ENCODE measurements at places on chromosomes 3 and 15.
A peak's percentile ranks its signal among the peaks of the same experiment; 100 is the strongest.

DNA sequence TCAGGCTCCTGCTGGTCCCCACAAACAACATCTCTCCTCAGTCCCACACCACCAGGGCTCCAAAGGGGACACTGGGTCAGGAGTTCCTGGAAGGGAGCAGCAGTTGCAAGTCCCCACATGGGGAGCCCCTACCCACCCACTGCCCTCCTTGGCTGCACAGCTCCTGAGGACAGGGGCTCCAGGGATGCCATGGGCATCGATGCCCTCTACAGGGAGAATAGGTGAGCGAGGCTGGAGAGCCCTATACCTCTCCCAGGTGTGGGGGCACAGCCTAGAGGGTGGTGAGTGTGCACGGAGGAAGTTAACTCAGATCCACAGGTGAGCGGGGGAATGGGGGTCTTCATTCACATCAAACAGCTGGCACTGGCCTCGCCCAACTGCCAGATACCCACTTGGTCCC lies 141.2 kb upstream of the LINGO1 start:
- DNase-seq: no peak

DNA sequence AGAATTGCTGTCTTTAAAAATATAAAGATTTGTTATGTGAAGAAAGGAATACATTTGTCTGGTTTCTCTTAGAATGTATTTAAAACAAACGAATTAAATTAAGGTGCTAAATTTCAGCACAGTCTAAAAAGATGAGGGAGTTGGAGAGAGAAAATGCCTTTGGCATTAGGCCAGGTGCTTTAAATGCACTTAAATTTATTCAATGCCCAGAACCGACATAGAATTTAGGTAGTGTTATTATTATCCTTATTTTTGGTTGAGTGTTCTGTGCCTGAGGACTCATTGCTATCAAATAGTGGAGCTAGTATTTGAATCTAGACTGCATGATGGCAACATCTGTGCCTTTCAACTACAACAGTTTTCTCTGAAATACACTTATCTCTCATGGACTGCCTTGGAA lies 287.5 kb downstream of the RBMS3 start:
- no peak for DNase-seq

DNA sequence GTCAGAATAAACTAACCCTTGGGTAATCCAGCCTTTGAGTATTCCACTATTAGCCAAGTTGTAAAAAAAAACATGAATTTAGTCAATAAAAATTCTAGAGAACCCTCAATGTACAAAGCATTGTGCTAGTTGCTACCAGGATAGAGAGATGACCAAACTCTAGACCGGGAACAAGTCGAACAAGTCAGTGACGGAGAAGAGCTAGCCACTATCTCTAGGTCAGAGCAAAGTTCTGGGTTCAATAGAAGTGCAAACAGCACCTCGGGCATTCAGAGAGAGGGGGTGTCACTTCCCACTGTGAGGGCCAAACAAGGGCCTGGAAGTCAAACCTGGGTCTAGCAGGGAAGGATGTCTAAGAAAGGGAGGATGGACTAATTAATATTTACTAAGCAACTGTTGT lies 2.3 kb upstream of the ADCY5 start:
- DNase-seq: no peak

DNA sequence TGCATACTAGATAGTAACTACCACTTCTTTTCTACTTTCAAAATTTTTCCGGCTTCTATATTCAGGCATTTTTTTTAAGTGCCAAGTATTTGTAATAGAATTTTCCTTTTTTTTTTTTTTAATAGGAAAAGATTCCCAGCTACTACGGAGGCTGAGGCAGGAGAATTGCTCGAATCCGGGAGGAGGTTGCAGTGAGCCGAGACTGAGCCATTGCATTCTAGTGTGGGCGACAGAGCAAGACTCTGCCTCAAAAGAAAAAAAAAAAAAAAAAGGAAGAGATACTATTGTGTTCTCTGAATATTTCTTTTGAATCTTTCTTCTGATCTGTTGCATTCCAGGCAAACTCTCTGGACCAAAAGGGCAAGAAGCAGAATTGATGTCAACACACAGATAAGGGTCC lies 557.3 kb downstream of the FGF12 start:
- no peak for DNase-seq

DNA sequence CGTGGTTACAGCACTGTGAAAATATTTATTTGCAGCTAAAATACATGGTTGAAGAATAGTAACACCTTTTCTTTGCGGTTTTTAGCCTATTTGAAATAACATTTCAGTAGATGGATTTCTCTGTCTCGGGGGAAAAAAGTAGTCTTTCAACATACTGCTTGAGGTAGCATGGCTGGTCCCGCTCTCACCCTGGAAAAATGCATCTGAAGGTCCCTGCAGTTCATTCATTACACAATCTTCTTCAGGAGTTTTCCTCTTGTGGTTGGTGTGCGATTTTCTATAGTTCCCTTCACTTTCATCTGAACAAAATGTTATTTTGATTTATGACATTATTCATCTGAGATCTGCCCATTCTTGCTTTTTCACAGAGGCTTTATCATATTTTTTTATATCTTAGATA lies 75.9 kb downstream of the STRIT1 start:
- DNase-seq: peak; percentile 96

DNA sequence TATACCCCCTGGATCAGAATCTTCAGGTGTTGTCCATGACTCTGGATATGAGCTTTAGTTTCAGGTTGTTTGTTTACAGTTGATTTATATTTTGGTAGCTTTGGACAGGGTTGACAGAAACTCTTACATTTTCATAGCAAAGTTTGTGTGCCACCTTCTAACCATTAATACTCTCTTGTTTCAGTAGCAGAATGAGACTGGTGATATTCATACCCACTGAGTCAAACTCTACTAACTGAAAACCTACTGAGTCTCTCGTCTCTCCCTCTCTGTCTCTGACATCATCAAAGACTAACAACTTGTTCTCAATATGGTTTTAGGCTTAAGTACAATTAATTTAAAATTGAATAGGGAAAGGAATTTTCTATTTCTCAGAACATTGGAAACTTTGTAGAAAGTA lies 282.3 kb downstream of the CNTN6 start:
- DNase-seq: no peak

DNA sequence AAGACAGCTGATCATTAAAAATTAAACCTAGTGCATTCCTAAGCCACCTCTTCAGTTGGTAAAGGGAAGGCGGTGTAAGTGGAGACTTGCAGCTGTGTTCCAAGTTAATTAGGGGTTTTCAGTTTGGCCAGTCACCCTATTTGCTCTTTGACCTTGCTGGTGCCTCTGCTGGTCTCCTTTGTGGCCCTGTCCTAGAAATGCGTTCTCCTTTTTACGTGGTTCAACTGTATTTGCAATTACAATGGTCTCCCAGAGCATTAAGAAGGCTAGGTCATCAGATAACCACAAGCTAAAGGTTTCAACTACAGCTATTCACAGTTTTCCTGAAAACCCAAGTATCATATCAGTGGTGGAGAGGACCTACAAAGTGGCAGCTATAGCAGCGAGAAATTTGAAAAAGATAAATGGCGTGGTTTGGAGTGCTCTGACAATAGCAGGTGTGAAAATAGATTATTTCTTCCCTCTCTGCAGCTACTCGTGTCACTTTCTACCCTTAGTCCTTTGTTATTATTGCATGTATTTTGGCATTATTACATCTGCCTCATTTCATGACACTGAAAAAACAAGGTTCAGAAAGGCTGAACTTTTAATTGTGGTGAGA lies 203.5 kb upstream of the TBC1D5 start:
- DNase-seq: no peak

DNA sequence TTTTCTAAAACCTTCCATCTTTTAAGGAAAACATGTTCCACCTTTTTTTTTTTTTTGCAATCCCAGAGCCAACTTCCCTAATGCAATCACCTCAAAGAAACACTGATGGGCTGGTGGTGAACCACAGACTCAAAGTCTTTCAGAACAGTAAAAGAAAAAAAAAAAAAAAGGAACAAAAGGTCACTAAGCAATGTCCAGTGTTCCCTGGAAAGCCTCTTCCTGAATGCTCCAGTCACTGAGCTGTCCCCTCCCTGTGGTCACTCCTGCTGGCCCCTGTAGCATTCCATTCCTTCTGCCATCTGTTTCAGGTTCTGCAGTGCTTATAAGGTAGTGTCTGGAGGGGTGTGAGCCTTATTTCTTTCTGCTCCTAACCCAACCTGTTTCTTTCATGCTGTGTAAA lies 53.3 kb downstream of the AAGAB start:
- DNase-seq: peak; percentile 35

DNA sequence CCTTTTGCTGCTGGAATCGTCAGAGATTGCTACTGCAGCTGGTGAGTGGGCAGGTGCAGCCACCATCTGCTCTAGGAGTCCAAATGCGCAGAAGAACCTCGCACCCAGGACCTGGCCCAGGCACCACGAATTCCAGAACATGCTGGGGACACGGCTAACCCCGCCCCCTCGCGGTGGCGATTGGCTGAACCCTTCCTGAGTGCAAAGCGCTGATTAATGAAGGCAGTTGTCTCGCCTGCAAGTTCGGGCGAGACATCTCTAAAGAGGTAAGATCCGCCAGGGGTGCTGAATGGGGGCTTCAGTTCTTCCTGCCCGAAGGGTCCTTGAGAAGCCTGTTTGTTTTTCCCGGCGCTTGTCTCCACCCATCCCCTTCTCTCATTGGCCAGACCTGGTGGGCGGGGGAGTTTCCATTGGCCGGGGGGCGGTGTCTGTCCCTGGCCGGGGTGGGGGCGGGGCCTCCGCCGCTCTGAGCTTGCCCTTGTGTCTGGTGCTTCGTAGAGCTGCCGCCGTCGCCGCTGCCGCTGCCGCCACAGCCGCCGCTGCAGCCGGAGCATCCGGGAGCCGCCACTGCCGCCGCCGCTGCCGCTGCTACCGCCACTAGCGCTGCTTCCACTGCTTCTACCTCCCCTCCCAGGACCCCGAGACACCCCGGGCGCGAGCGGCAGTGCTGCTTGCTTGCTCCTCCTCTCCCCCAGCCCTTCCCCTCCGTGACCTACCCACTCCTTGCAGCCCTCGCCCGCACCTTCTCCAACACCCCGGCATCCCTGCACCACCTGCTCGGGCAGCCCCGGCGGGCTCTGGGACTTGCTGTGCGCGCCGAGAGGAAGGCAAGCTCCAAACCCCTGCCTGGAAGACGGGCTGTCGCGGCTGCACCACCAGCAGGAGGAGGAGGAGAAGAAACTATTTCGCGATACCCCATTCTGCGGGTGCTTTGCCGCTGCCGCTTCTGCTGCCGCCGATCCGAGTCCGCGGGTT lies at the start of gene CADM2:
Gene CADM2 (plus strand): TSS at position 495 of the 975 bp plus-strand sequence.
- peak; percentile 36 for DNase-seq

- no peak for DNase-seq
These were observed 5.2 kb downstream of the CSPG5 start for GRCh38 chr3:47573190-47574172.

DNA sequence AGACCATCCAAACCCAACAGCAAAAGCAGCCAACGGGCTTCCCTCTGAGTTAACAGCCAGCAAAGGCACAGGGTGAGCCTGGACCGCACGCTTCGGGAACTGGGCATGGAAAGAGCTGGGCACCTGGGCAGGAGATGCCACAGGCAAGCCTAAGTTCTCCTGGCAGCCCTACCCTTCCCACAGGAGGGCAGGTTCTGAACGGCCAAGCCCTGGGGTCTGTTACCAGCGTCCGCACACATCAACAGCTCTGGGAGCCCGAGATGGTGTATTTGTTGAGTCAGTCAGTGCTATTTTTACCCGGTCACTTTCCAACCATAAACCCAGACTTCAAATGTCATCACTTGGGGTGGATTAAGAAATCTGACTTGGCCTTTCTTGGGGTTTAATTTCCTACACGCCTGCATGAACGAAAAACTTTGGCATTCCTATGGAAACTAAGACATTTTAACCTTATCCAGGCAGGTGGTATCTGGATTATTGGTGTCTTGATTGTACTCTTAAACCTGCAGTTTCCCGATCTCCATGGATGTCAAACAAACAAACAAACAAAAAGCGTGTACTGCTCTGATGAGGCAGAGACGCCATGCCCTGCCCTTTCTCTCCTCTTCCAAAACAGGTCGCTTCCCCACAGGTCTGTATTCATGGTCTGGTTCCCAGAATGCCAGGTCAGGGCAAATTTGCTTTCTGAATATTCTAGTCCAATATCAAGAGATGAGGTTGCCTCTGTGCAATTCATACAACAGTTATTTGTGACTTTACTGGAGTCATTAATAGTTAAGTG lies 99.7 kb downstream of the XXYLT1 start:
- no peak for DNase-seq

DNA sequence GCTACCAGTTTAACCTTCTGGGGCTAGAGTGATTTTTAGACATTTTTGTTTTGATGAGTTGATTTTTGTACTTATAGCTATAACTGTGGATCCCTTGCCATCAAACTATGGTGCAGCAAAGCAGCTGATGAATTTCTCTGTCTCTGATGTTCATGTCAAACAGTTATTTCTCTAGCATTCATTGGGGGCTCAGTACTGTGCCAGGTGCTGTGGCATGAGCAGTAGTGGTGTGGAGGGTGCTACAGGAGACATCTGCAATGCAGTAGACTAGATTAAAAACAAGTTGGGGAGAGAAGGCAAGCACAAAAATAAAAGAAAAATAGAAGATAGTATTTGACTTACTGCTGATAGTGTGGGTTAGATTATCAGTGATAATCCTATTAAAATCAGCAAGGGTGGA lies 95.3 kb downstream of the AKAP13 start:
- no peak for DNase-seq

- no peak for DNase-seq
These were observed 8.1 kb downstream of the RAD18 start for GRCh38 chr3:8954938-8955763.

DNA sequence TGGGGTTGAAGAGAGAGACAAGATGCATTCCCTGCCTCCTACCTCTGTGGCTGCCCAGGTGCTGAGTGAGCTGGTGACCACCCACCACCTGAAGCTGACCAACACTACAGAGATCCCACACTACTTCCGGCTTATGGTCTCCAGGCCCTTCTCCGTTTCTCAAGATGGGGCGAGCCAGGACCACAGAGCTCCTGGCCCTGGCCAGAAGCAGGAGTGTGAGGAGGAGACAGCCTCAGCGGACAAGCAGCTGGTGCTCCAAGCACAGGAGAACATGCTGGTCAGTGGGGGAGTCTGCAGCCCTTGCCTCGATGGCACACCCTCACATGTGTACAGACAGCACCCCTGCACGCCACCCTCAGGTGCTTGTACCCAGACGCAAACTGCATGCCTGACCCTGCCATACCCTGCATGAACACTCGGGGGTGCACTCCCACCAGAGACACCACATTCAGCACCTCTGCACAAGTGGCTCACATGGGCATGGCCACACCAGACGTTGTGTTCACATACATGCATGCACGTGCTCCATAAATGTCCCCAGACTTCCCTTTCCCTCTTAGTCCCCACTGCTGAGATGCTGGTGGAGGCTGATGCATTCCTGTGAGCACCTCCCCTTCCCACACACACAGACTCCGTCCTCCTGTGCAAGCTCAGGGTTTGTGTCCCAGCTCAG lies 19.0 kb downstream of the ACAA1 start:
- no peak for DNase-seq

GRCh38 chr15:69056365-69056764 lies 41.9 kb downstream of the NOX5 start:
- no peak for DNase-seq

- DNase-seq: no peak
These were observed 123.1 kb downstream of the TPRA1 start for GRCh38 chr3:127467391-127467790.

GRCh38 chr15:89109238-89109637 lies 21.0 kb downstream of the ABHD2 start:
- no peak for DNase-seq
